Renal cortex interstitium (tissue), 15 donors: ENCODE measurements at places on chromosomes 1 and 21.
A peak's percentile ranks its signal among the peaks of the same experiment; 100 is the strongest.

DNA sequence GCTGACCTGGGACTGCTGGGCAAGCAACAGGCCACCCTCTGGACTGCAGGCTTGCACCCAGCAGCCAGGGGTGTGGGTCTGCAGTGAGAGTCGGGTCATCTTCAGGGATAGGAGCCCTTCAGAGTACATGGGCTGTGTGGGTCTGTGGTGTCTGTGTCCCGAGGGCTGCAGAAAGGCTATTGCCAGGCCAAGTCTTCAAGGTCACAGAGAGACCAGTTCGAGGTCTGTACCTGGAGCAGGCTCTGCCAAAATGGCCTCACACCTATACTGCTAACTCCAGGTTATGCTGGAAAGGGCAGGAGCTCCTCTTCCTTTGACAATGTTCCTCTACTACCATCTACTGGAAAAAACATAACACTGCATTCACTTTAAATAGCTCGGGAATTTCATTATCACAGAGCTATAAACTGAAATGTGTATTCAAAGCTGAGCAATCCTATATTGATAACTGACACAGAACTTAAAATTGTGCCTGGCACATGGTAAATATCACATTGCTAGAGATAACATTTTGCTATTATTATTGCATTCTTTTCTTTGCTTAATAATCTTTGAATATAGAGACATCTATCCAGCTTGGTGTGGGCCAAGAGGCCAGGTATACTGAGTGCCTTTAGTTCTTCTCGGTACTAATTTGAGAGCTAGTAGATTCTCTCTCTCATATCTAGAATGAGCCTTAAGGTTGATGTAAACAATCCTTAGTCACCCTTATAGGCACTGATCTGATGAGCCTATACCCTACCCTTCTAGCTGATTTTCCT, 6.9 kb upstream of the DNAH14 start:
- peak; percentile 29 for DNase-seq

- DNase-seq = peak; percentile 57
Measured at GRCh38 chr1:100921110-100921706, 25.3 kb downstream of the SLC30A7 start.

DNA sequence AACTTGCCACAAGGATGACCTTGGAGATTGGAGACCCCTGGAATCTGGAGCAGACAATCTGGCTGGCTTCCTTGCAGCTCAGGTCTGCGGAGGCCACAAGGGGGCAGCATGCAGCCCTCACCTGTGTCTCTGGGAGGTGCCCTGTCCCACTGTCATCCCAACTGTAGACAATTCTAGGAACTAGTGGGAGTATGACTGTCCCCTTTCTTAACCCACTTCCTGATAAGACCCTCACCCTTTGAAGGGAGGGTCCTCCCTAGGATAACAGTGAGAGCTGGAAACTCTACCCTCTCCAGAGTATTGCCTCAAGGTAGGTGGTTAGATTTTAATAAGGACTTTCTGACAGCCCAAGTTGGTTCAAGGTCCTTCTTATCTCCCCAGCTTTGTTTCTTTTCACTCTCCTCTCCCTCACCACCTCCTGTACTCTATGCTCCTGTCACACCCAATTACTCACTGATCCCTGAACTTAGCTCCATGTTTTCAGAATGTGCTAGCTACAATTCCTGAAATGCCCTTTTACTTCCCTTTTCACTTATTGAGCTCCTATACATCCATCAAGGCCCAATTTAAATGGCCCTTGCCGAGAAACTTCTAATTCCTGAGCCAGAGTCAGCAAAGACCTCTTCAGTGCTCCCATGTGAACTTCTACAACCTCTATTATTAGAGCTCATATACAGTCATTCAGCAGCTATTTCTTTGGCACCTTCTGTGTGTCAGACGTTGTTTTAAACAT, 9.2 kb upstream of the KCNQ4 start:
- DNase-seq = no peak

- peak; percentile 66 for DNase-seq
Measured at GRCh38 chr1:156052862-156053767, 483 bp downstream of the UBQLN4 start.

DNA sequence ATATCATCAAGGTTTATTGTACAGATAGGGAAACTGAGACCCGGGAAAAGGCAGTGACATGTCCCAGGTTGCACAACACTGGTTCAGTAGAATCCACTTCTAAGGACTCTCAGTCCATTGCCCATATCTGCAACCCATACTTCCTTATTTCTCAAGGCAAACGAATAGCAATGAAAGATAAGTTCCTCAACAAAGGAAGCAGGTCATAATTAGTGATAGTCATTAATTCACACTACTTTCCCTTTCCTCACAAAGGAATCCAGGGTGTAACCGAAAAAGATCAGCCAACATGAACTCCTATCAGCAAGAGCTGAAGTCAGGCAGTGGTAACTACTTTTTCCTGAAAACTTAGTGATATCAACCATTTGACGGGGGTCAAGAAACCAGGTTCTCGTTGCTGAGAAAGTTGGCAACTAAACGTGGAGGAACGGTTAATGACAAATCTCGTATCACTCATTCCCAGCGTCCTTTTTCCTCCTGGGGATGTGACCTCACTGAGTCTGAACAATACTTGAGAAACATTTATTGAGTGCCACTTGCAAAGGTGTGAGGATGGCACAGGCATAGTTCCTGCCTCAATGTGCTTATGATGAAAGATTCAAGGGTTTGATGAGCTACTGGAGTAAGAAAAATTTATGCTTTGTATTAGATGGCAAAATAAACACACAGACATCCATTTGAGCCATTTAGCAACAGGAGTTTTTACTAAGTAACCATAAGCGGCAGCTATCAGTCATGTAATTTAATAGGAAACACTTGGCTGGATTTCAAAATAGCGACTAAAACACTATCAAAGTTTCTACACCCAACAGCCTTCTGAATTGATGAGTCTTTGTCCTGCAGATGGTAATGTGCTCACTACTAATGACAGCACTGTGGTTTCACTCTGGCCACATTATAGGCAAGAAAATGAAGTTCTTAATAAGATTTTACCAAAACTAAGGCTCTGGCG, 82.3 kb downstream of the PLPP3 start:
- DNase-seq = no peak

DNA sequence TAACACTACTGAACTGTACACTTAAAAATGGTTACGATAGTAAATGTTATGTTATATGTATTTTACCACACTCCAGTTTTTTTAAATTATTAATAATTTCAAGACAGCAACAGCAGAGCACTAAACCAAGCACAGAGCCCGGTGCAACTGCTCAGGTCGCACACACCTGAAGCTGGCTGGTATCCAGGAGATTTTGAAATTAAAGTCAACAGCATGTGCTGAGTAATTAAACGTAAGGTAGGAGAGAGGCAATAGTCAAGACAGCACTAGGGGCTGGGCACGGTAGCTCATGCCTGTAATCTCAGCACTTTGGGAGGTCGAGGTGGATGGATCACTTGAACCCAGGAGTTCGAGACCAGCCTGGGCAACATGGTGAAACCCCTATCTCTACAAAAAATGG, 35.1 kb upstream of the SLC30A10 start:
- no peak for DNase-seq

- DNase-seq = no peak
Measured at GRCh38 chr1:29372108-29372507, 135.8 kb downstream of the PTPRU start.

- DNase-seq = no peak
Measured at GRCh38 chr1:86775395-86775794, 71.0 kb downstream of the SH3GLB1 start.

GRCh38 chr21:37452227-37452626, 85.7 kb downstream of the DYRK1A start:
- DNase-seq = no peak

GRCh38 chr1:166836733-166837132, 2.5 kb upstream of the POGK start:
- no peak for DNase-seq

GRCh38 chr1:207418351-207418750, 35.8 kb upstream of the CR2 start:
- no peak for DNase-seq

DNA sequence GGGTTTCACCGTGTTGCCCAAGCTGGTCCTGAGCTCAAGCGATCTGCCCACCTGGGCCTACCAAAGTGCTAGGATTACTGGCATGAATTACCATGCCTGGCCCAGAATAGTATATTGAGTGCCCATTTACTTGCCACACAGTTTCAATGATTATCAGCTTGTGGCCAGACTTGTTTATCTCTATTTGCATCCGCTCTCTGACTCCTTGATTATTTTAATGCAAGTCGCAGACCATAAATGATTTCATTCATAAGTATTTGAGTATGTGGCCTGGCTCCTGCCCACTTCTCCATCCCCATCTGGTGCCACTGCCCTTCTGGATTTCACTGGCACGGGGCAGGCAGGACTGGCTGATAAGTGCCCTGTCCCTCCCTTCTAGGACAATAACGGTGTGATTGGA, 18.2 kb upstream of the TRNAU1AP start:
- no peak for DNase-seq

DNA sequence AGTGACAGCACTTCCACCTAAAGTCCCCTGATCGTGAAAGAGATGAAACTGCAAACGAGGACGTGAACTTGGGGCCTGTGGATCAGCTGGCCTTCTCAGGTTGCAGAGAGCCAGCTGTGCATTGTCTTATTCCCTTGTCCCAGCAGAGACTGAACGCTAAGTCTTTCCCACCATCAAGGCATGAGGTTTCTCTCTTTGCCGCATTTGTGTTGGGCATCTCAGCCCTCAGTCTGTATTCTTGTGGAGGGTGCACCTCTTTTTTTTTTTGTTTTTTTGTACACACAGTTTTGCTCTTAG, 71.4 kb downstream of the KIF26B start:
- DNase-seq = no peak

GRCh38 chr1:234769986-234770795, 160.2 kb upstream of the IRF2BP2 start:
- DNase-seq = no peak

DNA sequence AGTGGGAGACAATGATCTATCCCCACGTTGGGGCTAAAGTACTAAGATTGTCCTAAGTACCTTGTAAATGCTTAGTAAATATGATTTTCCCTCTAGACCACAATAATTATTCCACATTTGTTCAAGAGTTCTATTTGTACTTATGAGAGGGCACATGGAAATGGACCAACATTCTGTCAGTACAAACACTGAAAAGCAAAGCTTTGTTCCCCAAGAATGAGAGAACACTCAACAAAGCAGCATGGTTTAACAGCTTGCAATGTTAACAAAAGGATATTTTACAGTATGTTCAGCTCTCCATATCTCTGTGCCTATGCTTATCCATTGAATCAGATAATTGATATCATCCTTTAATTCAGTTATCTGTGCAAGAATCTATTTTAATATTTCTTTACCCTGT, 35.4 kb downstream of the RBM11 start:
- no peak for DNase-seq

DNA sequence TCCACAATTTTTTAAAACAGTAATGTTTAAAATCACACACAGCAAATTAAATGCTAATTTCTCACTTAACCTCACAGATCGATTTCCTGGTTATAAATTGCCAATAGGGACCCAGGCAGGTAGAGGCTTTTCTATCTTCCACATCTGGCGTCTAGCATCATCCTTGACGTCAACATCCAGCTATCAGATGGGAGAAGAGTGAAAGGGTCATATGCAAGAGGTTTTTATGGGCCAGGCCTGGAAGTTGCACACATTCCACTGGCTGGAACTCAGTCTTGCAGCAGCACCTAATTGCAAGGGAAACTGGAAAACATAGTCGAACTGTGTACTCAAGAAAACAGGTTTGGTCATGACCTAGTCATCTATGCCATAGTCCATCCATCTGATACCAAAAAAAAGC, 6.0 kb upstream of the EEIG2 start:
- no peak for DNase-seq

- no peak for DNase-seq
Measured at GRCh38 chr1:239765163-239765562, 326.5 kb upstream of the FMN2 start.

- no peak for DNase-seq
Measured at GRCh38 chr1:244280859-244281258, 170.8 kb downstream of the ADSS2 start.

DNA sequence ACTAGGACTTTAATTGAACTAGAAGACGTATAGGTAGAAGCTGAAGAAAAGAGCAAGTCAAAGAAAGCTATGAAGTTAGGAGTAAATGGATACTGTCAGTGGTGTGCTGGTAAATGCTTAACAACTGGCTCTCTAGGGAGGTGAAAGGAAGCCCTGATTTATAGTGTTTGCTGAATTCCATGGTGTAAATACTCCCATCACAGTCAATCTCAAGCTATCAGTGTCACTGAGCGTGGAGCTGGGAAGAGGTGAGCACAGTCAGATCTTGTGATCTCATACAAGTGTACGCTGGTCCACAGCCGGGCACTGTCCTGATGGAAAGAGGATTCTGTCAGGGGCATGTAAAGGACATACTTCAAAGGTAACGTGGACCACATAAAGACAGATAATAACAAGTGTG, 28.3 kb downstream of the ELAPOR1 start:
- DNase-seq = no peak

DNA sequence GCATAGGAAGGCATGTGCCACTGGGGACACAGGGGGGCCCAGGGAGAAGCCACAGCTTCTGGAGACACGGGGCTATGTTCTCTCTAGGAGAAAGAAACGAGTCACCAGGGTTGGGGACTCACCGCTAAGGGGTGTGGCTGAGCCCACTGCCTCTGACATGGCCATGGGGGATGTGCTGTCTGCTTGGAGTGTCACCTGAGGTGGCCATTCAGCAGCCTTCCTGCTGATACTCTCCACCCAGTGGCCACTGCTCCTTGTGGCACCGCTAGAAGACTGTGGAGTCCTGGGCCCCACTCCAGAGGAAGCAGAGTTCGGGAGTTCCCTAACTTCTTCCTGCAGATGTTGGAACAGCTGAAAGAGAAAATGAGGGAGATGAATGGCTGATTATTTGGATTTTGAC, 91.2 kb upstream of the SLC45A1 start:
- no peak for DNase-seq

- DNase-seq = no peak
Measured at GRCh38 chr21:39104911-39105310, 78.3 kb downstream of the PSMG1 start.

DNA sequence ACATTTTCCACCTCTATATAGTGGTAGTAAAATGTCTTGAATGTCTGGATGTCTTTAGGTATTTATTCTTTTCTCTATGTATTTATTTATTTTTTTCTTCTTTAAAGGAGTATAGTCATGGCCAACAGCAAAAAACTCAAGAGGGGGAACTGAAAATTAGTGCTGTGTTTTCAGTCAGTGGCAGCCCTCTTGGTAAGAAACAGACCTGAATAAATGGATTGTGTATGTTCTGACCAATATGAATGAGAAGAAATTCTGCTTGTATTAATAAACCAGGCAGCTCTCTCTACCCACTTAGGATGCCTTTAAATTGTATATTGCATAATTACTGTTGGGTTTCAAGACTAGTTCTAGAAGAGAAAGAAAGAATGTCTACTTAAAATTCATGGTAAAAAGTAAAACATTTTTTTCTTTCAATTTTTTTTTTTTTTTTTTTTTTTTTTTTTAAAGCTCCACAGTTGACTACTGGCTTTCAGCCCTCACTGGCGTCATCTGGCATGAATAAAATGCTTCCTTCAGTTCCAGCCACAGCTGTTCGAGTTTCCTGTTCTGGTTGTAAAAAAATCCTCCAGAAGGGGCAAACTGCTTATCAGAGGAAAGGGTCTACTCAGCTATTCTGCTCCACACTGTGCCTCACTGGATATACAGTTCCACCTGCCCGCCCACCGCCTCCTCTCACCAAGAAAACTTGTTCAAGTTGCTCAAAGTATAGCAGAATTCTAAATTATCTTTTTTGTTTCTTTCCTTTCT, 101.6 kb downstream of the ZMYM4 start:
- DNase-seq = peak; percentile 66
